ENCODE measurements at places on chromosomes 7 and 10.

- no peak for DNase-seq
These were observed 6.0 kb upstream of the NANOS1 start for GRCh38 chr10:119023553-119023868.

DNA sequence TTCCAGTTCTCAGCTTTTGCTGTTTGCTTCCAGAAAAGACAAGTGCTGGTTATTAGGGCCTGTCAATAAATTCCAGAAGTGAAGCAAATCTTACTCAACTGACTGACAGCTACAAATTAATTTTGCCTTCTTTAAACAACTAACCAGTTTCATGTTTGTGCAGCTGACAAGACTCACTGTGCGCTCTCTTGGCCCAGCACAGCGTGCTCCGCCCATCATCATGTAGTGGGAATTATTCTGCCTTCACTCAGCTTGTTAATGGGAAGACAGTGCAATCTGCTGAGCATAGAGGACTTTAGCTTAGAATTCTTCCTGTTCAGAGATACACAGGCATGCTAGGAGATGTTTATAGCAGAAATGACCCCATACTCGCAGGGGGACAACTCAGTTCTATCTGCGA, 808.9 kb downstream of the CCSER2 start:
- no peak for DNase-seq

DNA sequence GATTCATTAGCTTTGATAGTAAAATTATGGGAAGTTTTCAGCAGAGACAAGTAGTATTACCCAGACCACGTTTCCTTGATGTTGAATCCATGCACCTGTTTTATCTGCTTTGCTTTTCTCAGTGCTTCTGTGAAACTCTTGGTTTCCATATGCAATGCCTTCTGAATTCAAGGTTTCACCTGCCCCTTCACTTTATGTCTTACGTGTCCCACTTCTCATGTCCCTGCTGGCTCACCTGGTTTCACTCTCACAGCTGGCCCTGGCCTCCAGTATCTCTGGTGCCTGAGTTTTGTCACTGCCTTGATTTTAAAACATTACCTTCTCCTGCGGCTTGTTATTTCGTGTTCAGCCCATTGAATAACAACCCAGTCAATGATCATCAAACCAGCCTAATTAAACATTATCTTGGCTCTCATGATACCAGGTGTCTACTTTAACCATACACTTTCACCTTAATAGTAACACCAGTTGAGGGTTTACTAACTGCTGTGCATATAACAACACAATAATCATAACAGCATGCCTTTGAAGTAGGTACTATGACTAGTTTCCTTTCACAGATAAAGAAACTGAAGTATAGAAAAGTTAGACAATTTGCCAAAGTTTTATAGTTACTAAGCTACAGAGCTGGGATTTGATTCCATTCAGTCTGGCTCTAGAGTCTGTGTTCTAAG, 175.7 kb upstream of the PCLO start:
- DNase-seq, result no peak

- no peak for DNase-seq
These were observed 32.4 kb upstream of the HGF start for GRCh38 chr7:81802251-81802650.

GRCh38 chr7:72709909-72710308, 118.1 kb downstream of the TYW1B start:
- DNase-seq, result no peak

GRCh38 chr7:87886875-87887274, 10.6 kb downstream of the DBF4 start:
- no peak for DNase-seq

- no peak for DNase-seq
These were observed 142.5 kb upstream of the TCERG1L start for GRCh38 chr10:131453721-131454634.

DNA sequence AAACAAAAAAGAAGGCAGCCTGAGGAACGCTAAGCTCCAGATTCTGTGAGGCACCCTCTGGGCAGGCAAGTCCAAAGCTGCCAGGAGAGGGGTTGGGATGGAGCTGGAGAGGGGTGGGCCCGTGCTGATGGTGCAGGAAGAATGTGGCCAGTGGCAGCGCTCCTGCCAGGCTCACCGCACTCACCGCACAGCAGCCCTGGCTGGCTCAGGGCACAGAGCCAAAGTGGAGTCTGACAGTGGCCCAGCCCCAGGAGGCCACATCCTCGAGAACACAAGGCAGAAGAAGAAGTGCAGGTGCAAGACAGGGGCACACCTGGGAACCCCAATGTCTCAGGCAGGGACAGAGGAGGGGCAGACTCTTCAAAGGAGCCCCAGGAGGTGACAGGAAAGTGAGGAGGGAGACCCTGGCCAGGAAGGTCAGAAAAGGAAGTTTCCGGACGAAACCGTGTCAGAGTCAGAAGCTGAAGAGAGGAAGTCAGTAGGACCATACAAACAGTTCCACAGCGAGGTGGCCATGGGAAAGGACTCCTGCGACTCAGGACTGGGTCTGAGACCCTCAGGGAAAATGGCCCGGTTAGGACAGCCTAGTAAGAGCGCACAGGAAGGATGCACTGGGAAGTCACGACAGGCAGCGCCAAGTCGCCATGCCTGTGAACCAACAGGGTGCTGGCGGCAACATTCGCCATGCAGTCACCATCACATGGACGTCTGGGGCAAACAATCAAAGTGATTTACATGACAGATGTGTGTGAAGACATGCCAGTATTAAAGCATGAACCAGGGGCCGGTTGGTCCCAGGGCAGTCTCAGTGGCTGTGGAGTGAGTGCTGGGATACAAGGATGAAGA, 54.4 kb downstream of the COBL start:
- DNase-seq, result no peak

- DNase-seq, result no peak
These were observed 423.4 kb upstream of the DPP6 start for GRCh38 chr7:153628825-153629224.

DNA sequence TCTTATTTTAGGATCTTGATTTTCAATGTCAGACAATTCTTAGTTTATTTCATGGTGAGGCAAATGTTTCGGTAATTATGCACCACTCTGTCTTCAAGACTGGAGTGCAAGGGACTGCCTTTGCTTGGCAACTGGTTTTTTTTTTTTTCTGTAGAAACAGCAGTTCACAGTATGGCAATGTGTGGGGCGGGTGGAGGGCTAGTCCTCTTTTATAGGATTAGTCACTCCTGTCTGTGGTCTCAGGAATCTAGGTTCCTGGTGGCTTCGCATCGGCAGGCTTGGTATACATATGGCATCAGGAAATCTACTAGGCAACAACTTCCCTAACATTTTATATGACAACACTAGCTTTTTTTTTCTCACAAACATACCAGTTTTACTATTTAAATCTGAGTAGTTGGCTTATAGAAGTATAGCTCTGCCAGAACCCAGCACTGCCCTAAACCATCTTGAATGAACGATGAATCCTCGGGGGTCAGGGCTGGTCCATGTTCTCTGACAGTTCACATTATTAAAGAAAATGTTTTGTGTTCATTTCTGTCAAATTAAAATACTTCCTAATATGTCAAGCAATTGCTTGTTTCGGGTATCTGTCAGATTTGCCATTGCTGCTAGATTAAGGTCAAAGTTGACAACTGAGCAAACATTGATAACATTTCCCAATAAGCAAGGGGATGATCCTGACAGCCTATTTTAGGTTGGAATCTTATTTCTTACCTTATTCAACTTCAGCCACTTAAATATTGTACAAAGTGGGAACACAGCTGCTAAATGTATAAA, 289.7 kb upstream of the VSTM2A start:
- DNase-seq, result no peak

GRCh38 chr10:7477538-7478334, 66.9 kb upstream of the SFMBT2 start:
- no peak for DNase-seq

GRCh38 chr7:115113131-115113530, 191.2 kb downstream of the MDFIC start:
- no peak for DNase-seq

- DNase-seq, result no peak
These were observed 49.8 kb downstream of the HTR5A start for GRCh38 chr7:155119801-155120382.

- DNase-seq, result no peak
These were observed 3.2 kb downstream of the CDH23 start for GRCh38 chr10:71399946-71400345.

DNA sequence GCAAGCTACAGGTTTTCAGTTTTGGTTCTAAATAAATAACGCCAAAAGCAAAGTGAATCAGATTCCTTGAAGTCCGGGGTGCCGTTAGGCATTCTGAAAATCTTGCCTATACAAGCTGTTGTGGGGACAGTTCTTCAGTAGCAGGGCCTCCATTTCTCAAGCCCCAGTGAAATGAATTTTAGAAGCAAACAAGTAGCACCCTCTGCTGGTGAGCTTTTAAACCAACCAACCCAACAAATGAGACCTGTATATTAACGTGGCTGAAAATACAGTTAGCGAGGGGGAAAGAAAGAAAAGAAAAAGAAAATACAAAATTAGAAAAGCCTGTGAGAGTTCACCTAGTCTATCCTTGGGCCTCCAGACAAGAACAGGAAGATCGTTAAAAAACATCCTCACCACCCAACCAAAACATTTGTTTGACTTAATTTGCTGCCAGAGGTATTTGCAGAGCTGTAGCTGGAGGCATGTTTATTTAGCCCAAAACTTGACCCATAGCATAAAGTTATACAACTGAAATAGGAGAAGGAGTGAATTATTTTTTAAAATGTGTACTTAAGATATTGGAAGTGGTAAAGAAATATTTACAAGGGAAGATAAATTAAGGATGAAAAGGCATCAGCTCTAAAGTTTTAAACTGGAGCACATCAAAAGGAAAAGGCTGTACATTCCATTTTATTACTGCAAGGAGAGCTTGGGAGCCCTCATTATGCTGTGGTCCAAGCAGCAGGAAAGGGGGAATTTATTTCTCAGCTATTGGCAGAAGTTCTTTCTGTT, 98.9 kb downstream of the DYNC1I1 start:
- DNase-seq, result no peak

DNA sequence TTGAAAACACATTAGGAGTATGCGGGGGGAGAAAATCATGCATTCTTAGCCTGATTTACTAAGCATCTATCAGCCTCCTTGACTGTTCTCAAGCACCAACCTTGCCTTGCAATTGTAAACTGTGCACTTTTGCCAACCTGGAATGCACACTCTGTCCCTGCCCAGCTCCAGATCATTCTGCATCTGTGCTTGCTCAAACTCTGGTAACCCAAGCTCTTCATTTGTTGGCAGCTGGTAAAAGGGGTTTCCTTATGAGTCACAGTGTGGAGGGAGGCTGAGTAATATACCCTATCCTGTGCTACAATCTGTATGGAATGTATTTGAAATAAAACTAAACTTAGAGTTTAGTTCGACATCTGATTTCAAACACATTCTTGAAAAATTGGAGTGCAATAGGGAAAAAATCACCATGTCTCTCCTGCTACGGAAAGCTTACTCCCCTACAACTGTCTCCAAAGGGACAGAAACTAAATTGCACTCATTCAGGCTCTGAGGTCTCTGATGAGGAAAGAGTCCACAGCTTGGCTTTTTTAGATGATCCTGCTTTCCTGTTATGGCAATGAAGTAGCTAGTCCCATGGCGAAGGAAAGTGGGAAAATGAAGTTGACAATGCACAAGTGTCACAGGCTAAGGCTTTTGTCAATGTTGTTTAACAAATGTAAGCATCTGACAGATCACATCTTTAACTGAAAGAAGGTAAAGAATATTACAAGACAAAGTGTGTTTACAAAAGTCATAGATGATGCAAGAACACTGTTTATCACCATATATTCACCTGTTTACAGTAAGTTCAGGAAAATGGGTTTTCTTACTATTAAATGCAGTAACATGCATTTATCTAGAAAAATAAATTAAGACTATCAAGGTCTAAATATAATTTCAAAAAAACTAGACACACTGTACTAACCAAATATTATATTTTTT, 61.9 kb downstream of the TES start:
- DNase-seq, result no peak

GRCh38 chr10:46091828-46092523, 45.9 kb upstream of the MSMB start:
- no peak for DNase-seq

- DNase-seq, result peak; percentile 55
These were observed 24.9 kb upstream of the PITRM1 start for GRCh38 chr10:3197348-3198003.

DNA sequence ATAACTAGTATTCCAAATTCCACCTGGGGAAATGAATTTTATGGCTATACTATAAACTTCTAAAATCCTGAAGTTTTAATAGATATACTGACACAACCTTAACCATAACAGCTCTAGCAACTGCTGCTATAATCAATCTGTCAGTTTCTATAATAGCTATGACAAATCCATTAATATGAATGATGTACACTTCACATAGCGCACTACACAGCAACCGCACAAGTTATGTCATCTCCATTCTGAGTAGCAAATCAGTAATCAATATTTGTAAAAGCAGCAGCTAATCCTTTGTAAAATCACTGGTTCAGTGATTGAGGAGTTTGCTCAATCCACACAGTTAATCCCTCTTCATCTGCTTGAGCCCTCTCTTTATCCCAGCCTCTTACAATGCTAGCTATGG, 105.3 kb downstream of the SKAP2 start:
- no peak for DNase-seq

DNA sequence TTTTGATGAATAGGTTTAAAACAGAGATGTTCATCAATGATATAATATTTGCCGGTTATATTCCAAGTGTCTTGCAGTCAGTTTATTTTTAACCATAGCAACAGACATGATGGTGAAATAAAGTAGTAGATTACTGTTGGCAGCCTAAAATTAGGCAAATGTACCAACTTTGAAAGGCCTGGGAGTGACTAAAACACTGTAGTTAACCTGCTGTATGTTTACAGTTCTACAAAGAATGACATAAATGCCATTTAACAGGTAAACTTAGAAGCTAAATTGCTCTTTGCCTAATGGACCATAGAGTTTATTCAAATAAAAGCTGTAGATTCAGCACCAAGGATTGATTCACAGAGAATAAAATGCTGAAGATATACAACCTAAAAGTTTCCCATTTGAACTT, 64.1 kb downstream of the PHTF2 start:
- no peak for DNase-seq

GRCh38 chr7:17370901-17371585, 72.6 kb downstream of the AHR start:
- no peak for DNase-seq

Data from stimulated activated CD8-positive, alpha-beta memory T cell treated with anti-CD3 and anti-CD28 coated beads, Interleukin-4, amount 100 ng/mL, for 4 hours (primary cell).